ENCODE measurements at places on chromosomes 12 and 14. TPM values are rescaled to one million over a fixed set of nuclear protein-coding genes. Genes with fewer than 3 reads are reported as not detected.

The MTA1 gene
- 32.5 TPM for total RNA-seq

The PNN gene
- 45.2 TPM for total RNA-seq

DNA sequence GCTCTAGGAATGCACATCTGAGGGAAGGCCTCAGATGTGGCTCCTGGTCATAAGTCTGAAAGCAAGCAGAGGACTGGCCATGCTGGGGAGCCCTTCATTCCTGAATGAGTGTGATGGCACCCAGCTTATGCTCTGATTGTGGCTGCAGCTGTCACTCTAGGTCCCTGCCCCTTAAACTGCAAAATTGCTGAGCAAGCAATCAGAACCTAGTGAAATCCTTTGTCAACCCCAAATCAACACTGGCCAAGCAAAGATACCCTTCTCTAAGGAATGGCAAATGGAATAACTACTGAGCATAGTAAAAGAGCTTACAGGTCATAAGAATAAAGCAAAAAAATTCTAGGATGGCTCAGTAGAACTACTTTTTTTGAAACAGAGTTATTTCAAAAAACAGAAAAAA, 4.3 kb upstream of the PLEKHG7 start:
- no peak for DNase-seq

The C12orf50 gene
- total RNA-seq: 0.09 TPM

DNA sequence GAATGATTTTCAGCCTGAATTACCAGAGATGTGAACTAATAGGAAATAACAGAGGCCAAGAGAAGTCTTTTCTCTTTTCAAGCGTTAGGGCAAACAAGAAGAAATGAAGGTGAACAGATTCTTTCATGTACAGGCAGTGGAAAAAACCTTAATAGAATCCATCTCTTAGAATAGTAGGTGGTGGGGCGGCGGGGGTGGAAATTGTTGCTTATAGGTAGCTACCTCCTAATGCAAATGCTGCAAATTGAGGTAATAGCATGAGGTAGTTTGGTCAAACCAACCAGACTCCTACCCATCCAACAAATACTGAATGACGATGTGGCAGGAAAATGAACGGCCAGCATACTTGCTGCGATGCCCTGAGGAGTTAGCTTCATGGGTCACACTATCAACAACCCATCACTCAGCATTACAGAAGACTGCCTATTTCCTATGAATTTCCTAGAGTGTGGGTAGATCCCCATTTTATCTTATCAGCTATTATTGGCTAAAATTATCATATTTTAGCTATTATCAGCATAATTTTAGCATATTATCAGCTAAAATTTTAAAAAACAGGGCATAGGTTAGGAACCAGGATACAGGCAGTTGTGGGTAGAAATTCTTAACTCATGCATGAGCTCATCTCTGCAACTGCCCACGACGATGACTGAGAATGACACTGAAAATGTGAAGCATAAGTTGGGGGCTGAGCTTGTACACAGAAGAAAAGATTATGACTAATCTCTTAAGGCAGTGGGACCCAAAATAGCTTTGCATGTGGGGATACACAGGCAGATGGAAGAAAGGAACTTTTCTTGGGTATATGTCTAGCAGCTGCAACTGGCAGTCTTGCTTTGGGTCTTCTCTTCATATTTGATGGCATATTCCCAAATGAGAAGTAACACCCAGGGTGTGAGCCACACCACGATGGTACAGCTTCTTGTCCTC, 68.7 kb downstream of the NIN start:
- DNase-seq: no peak

The EIF2S3B gene
- 1.1 TPM for total RNA-seq

- DNase-seq: no peak
These were observed 183.6 kb downstream of the ERC1 start for GRCh38 chr12:1174659-1175058.

DNA sequence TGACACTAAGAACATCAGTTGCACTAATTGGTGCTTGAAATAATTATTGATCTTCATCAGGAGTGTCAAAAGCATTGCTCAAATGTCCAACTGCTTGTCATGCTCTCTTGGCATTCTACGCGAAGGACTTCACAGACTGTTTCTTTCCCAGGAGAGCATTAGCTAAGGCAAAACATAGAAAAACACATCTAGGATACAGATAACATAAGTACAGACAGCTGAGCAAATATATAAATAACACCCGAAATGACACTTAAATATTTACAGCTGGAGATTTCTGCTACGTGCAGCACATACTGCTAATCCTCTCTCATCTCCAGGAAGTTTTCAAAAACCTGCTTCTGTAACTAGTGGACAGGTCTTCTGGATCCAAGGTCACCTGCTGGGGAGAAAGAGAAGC, 120.0 kb upstream of the PRMT8 start:
- no peak for DNase-seq

The REP15 gene
- 0.47 TPM for total RNA-seq

The KRT74 gene
- 0.09 TPM for total RNA-seq

The IFNG gene
- total RNA-seq: 1.2 TPM

GRCh38 chr14:72023128-72024042, 91.2 kb downstream of the RGS6 start:
- no peak for DNase-seq

DNA sequence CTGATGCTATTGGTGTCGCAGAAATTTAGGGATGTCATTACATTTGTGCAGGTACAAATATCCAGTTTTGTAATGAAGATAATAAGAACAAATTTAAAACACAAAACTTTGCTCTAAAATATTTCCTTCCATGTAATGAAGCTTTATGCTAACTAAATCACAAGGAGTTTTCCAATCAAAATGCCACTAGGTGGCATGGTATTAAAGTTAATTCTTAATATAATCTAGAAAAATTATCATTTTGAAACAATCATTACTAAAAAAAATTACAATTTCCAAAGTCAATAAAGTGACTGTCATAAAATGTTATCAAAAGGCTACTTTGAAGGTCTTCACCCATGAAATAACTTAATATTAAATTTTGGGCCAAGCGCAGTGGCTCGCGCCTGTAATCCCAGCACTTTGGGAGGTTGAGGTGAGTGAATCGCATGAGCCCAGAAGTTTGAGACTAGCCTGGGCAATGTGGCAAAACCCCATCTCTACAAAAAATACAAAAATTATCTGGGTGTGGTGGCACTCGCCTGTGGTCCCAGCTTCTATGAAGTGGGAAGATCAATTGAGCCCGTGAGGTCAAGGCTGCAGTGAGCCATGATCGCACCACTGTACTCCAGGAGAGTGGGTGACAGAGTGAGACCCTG, 77.4 kb downstream of the KIF21A start:
- no peak for DNase-seq

DNA sequence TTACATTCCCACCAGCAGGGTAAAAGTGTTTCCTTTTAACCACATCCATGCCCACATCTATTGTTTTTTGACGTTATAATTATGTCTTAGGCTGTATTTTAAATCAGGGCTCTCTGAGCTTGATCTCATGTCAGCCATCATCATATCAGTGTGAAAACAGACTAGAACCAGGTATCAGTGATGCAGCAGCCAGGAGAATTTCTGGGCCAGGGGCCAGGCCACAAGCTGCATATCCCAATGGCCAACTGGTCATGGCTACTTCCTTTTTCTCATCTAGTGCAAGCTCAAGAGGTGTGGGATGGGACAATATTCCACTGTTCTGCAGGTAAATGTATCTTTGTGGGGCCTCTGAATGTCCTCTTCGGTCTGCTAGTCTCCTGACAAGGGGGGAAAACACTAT, 125.1 kb downstream of the CRADD start:
- DNase-seq: no peak

The KLHDC1 gene
- total RNA-seq: 3.9 TPM

GRCh38 chr12:34287986-34288962, 266.0 kb downstream of the ALG10 start:
- no peak for DNase-seq

DNA sequence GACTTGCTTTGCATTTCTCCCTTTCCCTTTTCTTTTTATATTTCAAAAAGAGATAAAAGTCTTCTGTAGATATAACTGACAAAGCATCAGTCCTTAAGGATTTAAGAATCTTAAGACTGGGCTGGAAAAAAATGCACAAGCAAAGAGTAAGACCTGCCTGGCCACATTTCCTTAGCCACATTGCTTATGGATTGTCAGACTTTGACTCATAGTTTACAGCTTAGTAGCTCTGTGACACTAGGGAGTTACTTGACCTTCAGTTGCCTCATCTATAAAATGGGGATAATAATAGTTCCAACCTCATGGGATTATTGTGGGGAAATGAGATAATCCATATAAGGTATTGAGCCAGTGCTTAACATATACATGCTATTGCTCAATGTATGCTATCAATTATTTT, 66.4 kb upstream of the STK38L start:
- DNase-seq: no peak

The RFLNA gene
- 0.33 TPM for total RNA-seq

GRCh38 chr14:75851574-75851866, 130.3 kb downstream of the TGFB3 start:
- no peak for DNase-seq

The OR6C4 gene
- not detected for total RNA-seq

GRCh38 chr12:101680647-101681046, 16.8 kb upstream of the CHPT1 start:
- DNase-seq: no peak

DNA sequence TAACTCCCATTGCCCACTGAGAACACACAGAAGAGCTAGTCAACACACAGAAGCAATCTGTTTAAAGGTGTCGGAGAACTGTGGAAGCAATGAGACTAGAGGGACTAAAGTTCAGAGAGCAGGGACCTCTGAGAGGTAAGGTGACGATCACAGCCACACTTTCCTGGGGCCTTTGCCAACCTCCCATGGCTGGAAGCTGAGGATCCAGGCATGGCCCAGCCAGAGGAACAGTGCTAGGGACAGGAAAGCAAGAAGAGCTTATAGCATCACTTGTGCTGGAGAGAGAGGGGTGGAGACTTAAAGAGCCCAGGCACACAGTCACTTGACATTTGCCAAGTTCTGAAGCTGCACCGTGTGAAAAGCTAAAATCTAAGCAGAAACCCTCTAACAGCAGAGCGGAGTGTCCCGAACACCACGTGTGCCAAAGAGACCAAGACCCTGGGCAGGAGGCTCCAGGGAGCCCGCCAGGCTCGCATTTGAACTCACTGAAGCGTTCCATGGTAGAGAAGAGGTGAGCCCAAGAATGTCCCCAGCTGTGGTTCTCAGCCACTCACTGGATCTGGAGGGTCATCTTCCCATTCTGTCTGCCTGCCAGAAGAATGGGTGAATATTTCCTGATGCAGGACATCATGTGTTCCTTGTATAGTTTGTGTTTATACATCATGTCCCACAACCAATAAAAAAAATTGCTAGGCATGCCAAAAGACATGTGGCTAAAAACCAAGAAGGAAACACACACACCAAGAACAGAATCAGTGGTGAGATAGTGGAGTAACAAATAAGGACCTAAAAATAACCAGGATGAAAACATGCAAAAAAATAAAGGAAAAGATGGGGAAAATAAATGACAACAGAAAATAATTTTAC, 174.0 kb upstream of the C14orf180 start:
- no peak for DNase-seq

DNA sequence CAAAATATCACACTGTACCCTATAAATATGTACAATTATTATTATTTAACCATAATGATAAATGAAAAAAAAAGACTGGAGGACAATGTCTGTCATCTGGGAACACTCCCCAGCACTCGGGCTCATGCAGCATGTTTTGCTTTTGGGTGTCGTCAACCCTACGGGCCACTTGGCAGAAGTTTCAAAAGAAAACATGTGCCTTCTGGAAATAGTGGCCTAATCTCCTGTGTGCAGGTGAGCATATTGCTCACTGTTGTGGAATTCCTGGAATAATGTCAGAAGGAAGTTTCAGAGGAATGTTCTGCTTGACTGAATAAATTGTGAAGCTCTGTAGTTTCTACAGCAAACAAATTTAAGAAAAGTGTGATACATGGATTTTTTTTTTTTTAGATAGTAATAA, 298.3 kb downstream of the SSPN start:
- DNase-seq: no peak

- DNase-seq: no peak
These were observed 2.0 kb downstream of the ASPG start for GRCh38 chr14:104087505-104087904.

The FBRSL1 gene
- 5.9 TPM for total RNA-seq

DNA sequence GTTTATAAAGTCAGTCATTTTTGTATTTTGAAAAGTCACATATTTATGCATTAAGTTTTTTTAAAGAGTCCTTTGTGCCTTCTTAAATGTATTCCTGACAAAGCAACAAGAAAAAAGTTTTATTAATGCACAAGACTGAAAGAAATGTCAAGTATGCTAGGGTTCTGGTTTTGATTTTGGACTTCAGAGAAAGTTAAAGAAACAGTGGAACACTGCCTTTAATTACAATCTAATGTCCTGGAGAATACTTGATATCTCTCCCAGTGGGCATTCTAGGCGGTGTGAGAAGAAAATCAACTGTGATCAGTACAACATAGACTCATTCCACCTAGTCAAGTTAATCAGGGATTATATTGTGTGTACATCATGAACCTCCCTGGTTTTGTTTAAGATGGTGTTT, 49.9 kb downstream of the PRICKLE1 start:
- DNase-seq: no peak

The INSM2 gene
- total RNA-seq: 0.05 TPM

DNA sequence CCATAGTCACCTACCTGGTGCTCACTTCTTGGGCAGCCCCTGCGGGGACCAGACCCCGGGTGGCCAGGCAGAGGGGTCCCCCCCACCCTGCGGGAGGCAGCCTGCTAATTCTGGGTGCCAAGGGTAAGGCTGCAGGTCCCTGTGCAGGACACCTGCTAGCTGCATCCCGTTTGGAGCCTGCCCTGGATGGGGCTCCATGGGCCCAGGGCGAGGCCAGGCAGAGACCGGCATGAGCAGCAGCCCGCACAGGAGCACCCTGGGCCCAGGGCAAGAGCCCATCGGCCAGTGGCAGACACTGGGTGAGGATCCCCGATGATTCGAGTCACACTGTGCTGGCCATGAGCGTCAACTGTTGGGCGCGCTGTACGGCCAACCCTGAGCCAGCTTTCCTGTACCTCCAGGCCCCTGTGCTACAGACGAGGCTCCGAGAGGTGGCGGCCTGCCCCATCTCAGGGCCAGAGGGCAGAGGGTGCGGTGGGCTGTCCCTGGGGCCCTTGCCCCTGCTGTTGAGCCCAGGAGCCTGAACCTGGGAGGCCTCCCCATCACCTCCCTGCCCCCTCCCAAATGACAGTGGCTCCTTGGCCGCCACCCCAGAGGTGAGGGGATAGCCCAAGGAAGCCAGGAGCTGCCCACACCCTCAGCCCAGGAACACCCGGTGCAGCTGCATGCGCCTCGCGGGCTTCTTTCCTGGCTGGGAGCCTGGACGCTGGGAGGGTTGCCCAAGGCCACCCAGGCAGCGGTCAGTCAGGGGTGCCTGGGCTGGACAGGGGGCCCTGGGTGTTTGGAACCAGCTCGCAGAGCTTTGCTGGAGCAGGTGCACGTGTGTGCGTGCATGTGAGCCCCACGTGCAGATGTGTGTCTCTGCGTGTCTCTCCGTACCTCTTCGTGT, 47.7 kb downstream of the CYP46A1 start:
- no peak for DNase-seq

The CIROP gene
- 0.05 TPM for total RNA-seq

GRCh38 chr12:109510196-109510595, 32.8 kb downstream of the UBE3B start:
- no peak for DNase-seq

GRCh38 chr14:50670196-50670865, 2.2 kb upstream of the SAV1 start:
- DNase-seq: no peak
